Stimulated activated CD8-positive, alpha-beta memory T cell treated with anti-CD3 and anti-CD28 coated beads, Interleukin-4, amount 100 ng/mL, for 24 hours (primary cell): ENCODE measurements at places on chromosomes 5 and 9.

DNA sequence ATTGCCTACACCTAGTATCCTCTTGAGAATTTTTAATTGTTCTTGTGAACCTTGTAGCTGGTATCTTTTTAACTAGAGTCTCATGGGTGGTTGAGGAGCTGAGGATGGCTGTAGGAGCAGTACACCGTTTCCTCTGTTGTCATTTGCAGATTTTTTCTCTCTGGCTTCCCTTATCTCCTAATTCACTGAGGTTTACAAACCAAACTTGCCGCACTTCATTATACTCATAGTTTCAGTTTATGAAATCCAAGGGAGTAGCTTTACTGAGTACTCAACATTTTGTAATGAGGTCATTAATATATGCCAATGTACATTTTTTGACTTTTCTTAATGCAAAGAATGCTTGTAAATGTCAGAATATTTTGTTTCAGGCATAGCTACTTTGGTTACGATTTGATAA is 154.2 kb downstream of the CCDC171 start:
- no peak for DNase-seq

- no peak for DNase-seq
These were observed 22.3 kb upstream of the MIER3 start for GRCh38 chr5:56974241-56974640.

DNA sequence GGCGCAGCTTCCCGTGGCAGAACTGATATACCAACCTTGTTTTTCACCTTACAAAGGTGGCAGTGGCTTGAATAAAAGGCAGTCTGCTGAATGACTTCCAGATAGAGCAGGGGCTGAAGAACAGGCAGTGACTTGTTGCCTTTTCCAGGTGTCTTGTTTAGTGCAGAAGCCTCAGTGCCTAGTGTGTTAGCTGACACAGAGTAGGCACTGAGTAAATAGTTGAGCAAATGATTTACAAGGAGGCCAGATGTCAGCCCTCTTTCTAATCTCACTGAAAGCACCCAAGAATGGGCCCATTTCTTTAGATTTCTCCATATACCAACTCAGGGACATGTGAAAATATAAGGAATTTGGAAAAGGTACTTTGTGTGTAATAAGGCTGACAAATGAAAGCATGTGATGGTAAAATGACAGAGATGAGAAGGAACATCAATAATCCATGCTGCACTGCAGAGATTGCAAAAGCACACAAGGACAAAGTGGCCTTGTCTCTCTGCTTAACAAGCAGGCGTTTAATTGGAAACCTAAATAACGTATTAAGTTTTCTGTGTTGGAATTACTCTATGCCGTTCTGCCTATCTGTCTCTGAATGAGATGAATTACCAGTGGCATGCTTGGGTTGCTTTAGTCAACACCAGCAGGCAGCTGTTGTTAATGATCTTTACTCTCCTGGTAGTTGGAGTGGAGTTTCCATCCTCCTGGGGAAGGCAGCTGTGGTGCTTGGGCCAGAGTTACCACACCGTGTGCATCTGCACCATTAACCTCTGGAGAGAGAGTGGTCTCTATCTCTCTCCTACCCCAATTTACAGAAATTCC is 360.1 kb upstream of the C9orf72 start:
- no peak for DNase-seq

DNA sequence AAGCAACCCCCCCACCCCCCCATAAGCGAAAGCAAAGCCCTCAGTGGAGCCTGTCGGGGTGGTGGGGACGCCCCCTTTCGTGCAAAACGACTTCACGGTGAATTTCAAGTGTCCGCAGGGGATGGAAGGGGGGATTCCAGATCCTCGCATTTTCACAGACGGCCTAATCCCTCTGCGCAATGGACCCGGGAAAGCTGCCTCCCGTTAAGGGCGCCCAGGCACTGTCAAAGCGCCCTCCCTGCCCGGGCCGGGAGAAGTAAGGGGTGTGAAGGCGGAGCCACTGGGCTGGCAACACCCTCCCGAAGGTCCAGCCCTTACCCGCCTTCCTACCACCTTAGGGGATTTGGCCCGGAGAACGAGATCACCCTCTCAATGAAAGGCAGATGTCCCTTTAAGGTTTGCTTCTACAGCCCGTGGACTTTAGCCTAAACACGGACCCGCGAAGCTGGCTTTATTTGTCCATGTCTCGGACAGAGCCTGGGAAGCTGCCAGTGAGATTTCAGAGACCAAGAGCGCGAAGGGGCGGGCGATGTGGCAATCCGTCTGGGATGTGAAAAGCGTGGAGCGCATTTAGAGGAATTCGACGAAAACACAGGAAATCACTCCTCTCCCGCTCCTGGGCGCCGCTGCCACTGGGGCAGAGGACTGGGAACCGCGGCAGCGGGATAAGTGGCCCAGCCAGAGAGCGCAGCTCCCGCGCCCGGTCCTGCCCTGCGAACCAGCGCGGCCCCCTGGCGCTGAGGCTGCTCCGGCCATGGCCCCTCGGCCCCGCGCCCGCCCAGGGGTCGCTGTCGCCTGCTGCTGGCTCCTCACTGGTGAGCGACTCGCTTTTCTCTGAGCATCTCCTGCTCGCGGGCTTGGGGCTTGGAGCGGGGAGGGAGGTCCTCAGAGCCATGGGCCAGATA is at the start of the genes ITGA1 and PELO:
Gene ITGA1, plus strand, starts transcription at position 317 of the 905 bp plus-strand sequence. Its CDS starts 438 bp downstream, at position 755.
Gene PELO, plus strand, starts transcription at position 317 of the 905 bp plus-strand sequence. CDS start 12,479 bp downstream, outside the sequence.
- DNase-seq, result peak; percentile 52

GRCh38 chr9:123967323-123967722 is 37.4 kb upstream of the DENND1A start:
- DNase-seq, result no peak

DNA sequence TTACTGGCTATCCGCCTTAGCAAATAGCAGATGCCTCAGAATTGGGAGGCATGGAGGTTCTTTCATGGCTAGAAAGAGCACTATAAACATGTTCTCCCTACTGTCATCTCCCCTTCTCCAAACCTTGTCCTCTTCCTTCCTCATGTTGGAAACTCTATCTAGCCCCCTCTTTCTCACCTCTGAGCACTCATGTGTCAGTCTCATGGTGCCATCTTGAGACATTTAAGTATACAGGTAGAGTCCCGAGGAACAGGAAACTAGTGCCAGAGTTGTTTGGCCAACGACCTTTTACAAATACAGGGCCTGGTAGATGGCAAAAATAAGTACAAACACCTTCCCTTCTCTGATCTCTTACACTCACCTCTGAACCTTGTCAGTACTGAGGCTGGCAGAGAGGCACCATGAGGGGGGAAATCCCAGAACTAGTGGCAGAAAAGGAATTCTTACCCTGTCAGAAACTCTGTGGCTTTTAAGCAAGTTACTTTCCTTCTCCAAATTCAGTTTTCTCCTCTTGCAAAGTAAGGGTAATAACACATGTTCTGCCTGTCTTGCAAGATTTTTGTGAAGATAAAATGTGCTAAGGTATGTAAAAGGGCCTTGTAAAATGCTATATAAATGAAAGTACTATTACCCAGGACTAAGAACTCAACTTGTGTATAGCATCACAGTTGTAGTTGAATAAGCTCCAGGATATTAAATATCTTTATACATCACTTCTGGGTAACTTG is 94.1 kb upstream of the SNX2 start:
- DNase-seq, result no peak

GRCh38 chr9:93196096-93197055 is 12.4 kb downstream of the WNK2 start:
- DNase-seq, result no peak

- DNase-seq, result no peak
These were observed 110.3 kb downstream of the NXNL2 start for GRCh38 chr9:88645172-88645878.
